NCI-H82 (cell line): ENCODE measurements at places on chromosomes 2 and 18.

- DNase-seq, result no peak
Measured at GRCh38 chr2:241489733-241490680, 18.4 kb downstream of the STK25 start.

DNA sequence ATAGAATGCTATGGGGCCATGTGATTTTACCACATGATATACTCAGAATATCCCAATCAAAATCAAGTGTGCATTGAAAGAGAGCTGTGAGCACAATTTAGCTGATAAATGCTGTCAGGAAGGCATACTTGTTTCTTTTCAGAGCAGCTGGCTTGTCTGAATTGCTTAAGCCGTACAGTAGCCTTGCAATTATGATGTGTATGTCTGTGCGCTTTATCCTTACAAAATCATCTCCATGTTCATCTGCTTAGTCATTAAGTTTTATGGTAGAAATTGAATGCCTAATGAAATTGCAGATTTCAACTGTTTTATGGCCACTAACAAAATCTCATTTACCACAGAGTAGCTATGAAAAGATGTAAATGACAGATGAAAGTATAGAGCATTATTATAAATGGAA is 346.0 kb upstream of the DLGAP1 start:
- DNase-seq, result no peak

GRCh38 chr2:85956646-85957039 is 67.9 kb upstream of the ST3GAL5 start:
- no peak for DNase-seq

DNA sequence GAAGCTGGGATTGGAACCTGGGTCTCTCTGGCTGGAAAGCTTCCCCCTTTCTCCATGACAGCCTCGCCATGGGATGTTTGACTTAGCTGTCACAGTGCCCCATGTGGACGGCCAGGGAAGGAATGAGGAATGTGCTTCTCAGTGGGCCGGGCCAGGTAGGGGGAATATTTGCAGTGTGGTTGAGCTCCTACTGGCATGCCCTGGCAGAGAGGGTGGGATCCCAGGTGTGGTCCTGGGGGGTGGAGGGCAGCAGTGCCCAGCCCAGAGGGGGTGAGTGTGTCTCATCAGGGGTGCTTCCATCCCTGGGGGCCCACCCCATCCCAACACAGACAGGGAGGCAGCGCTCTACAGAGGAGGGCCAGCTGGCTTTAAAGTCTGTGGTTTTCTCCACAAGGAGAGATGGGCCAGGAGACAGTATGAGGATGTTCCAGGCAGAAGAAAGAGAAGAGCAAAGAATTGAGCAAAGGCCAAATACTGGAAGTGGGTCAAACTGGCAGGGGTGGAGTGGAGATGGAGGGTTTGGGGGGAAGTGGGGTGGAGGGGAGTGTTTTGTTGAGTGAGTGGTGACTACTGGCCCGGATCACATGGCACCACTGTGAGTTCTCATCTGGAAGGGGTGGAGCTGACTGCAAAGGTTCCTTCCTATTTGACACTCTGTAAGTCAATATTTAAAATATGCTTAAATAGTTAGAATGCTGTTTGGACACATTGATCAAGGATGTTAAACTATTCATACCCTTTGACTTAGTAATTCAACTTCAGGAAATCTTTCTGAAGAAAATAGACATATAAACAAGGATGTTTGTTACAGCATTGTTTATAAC is 94.0 kb downstream of the MYCN start:
- DNase-seq, result peak; percentile 63

GRCh38 chr18:13423352-13423751 is 204.8 kb downstream of the LDLRAD4 start:
- no peak for DNase-seq

DNA sequence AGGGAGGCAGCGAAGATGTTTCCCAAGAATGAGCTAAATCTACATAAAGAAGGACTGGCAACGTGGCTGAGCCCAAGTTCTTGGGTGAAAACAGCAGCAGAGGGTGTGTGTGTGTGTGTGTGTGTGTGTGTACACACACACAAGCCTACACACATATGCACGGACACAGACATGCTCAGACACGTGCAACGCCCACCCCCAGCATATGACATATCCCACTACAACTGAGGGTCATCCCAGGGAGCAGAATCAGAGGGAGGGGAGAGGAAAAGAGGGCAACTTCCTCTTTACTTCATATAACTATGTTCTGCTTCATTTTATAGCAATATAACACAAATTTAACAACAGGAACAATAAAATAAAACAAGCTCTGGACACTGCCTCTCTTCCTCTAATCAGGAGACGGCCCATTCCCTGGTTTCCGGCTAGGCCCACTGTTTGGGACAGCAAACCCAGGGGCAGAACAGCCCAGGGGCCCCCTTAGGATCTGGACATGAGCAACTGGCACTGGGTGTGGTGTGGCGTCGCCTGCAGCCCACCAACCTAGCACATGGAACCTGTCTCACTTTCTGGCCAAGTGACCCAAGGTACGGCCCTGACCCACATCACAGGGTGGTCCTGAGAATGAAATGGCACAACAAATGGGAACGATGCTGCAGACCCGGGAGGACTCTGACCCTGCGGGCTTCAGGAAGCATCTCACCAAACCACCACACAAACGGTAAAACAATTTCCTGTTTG is 25.0 kb downstream of the FAM178B start:
- no peak for DNase-seq

- DNase-seq, result no peak
Measured at GRCh38 chr2:84297155-84297554, 161.9 kb downstream of the SUCLG1 start.

DNA sequence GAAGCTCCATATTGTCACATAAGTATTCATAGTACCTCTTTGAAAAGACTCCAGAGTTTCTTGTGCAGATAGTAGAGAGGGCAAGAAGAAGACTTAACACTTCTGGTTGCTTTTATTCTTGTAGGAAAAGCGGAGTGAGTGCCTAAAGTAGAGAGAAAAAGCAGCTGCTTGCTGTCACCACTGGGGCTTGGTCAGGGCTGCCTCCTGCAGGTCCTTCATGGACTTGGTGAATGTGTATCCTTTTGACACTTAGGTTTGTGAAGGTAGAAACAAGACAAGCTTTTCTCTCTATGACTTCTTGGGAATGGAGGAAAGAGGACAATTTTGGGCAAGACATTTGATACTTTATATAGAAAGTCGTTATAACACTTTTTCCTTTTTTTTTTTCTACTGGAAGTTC is 312.8 kb upstream of the FANCL start:
- peak; percentile 28 for DNase-seq

DNA sequence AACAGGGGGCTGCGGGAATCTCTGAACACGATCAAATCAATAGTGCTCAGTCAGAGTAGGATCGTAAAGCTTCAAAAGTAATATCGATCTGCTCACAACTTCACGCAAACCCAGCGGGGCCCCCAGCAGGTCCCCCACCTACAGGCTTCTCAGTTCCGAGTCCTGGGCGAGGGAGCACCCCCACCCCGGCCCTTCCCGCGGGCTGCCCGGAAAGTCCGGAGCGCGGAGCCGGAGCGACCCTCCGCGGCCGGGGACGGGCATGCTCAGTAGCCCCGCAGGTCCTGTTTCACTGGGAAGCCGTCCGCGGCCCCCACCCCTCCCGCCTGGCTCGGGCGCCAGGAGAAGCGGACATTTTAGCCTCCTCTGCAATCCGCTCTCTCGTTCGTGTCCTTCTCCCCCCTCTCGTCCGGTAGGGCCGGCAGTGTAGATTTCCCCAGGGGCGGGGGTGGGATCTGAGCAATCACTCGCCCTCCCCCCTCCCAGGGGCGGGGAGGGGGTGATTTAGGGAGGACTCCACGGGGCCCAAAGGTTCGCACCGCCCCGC is 3.3 kb upstream of the SPRED2 start:
- DNase-seq, result peak; percentile 84

- DNase-seq, result no peak
Measured at GRCh38 chr18:11251229-11251890, 102.0 kb upstream of the PIEZO2 start.

- DNase-seq, result peak; percentile 70
Measured at GRCh38 chr2:202237787-202238233, 587 bp downstream of the SUMO1 start.

DNA sequence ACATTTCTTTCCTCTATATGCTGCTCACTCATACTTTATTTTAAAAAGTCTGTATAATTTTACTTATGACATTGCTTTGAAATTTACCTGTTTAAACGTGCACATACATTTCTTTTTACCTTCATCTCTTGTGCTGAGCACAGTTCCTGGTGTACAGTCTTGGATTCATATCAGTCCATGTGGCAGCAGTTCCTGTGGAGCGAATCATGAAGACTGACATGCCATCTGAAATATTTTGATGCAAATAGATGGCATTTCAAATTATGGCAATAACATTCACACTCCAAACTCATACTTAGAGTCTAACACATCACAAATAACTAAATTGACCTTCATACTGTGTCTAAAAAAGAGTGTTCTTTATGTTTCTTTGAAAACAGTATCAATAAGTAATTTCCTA is 90.3 kb upstream of the CDH2 start:
- no peak for DNase-seq

DNA sequence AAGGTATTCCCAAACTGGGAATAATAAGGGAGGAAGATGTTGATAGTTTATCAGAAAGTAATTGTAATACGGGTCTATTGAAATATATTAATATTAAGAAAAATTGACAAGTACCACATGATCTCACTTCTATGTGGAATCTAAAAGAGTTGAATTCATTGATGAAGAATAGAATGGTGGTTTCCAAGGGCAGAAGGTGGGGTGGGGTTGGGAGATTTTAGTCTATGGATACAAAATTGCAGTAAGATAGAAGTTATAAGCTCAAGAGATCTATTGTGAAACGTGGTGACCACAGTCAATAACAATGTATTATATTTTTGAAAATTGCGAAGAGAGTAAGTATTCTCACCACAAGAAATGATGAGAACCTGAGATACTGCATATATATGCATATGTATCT is 38.9 kb downstream of the COL3A1 start:
- no peak for DNase-seq

DNA sequence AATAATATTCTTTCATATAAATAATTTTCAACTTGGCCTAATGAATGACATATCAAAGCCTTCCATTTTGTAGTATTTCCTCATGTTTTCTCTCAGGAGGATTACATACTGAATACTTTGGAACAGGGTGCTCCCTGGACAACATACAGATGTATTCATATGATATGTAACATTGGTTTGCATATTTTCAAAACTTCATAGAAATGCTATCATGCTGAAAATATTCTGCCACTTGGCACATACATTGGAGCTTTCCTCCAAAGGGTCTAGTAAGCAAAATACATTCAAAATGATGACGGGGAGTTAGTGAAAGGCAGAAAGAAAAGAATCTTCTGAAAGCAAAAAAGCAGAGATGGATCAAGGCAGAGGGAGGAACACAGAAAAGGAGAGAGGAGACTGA is 38.1 kb upstream of the RTN4 start:
- no peak for DNase-seq

- DNase-seq, result no peak
Measured at GRCh38 chr18:46268671-46269070, 164.5 kb downstream of the HAUS1 start.

GRCh38 chr2:25567406-25567805 is 106.0 kb downstream of the DTNB start:
- DNase-seq, result peak; percentile 33

- DNase-seq, result peak; percentile 60
Measured at GRCh38 chr2:119259296-119259860, 35.7 kb downstream of the STEAP3 start.

DNA sequence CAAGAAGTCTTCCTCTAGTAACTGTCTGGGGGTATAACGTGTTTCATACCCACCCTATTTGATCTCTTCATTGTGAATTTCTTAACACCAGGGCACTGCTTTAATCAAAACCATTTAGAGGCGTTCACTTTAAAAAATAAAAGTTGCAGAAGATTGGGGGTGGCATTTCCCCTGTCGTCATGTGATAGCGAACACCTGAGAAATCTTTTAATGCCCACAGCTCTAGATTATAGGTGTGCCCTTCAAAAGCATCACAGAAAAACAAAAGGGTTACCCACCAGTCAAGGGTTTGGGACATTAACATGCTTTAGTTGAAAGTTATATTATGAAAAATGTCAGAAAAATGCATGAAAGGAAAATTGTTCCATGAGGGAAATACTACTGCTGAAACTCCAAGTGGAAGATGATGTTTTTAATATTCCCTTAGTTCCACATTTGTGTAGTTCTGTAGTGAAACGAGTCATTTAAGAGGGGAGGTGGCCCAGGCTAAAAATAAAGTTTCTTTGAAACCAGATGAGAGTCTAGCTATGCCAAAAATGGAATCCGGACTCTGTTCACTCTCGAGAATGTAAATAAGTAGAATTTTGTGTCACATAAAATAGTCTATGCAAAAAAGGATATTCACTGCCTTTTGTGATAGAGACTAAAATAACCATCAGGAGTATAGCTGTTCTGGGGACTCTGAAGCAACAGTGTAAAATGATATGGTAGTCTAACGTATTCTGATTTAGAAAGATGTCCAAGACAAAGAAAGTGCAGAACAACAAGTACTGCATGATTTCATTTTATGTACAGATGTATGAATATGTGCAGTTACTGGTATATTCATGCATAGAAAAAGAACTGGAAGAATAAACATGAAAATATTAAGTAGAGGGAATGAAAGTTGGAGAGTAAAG is 95.3 kb downstream of the TMEM247 start:
- DNase-seq, result no peak

GRCh38 chr2:59353306-59353921 is 1112.3 kb upstream of the FANCL start:
- no peak for DNase-seq

GRCh38 chr18:48947560-48947959 is 3.2 kb downstream of the SMAD7 start:
- no peak for DNase-seq

DNA sequence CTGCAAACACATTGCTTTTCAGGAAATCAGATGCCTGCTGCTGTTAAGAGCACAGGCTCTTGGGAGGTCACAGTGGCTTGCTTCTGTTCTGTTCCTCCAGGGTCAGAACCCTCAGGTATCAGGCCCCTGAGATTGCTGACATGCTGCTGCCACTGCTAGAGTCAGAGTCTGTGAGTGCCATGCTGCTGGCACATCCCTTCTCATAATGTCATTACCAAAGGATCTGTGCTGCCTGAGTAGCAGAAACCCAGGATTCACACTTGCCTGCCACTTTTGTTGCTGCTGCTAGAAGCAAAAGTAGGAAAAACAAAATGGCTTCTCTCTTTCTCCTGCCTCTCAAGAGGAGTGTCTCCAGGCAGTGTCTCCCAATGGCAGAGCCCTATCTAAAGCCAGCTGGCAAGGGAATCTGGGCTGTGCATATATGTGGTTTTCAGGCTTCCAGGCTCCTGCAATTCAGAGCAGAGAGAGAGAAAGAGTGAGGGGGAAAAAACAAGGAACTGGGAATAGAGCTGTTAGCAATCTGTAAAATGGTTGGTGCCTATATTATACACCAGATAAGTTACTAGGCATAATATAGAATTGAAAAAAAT is 180.3 kb downstream of the MYCN start:
- no peak for DNase-seq
